ENCODE measurements at places on chromosomes 16 and 17. TPM values are rescaled to one million over a fixed set of nuclear protein-coding genes. Genes with fewer than 3 reads are reported as not detected.

The PROCA1 gene
- 0.78 TPM for total RNA-seq

The KRTAP9-4 gene
- total RNA-seq: not detected

The RND2 gene
- 0.78 TPM for total RNA-seq

The SOST gene
- total RNA-seq: not detected

The NETO2 gene
- 6.1 TPM for total RNA-seq

The RUNDC3A gene
- total RNA-seq: 0.13 TPM

The CDH3 gene
- total RNA-seq: 0.13 TPM
